HFF-Myc (cell line): ENCODE measurements at places on chromosomes 11 and 22.

- DNase-seq: no peak
Observed at GRCh38 chr11:22753416-22753815, 76.2 kb downstream of the SVIP start.

- DNase-seq: no peak
Observed at GRCh38 chr11:74847395-74847794, 98.7 kb downstream of the RNF169 start.

GRCh38 chr11:73496134-73496533 is 101.8 kb downstream of the FAM168A start:
- DNase-seq: no peak

DNA sequence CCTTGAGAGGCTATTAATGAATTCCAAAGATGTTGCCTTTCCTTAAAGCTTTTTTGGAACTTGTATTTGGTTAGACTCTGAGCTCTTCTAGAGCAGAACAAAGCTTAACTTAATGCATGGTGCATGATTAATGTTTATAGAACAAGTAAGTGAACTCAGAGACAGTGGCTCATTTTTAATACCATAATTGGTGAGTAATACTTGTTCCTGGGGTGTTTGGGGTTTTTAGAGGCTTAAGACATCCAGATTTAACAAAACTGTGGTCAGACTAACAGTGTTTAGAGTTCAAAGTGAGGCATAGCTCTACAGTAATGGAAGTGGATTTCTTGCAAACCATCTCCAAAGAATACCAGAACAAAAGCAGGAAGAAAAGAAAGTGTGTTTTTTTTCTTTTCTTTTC is 73.7 kb upstream of the CTSC start:
- DNase-seq: peak; percentile 59
